Left renal pelvis (tissue), 4 donors: ENCODE measurements at places on chromosomes 16 and 17. TPM values are rescaled to one million over a fixed set of nuclear protein-coding genes. Genes with fewer than 3 reads are reported as not detected.

The KRTAP9-4 gene
- polyA plus RNA-seq: not detected

The RGS9 gene
- polyA plus RNA-seq: 17.8 TPM

The MEOX1 gene
- polyA plus RNA-seq: 20.5 TPM

The ABCA3 gene
- 15.4 TPM for polyA plus RNA-seq

The PRKCB gene
- 7.7 TPM for polyA plus RNA-seq

The OR1F1 gene
- not detected for polyA plus RNA-seq

The SYNGR2 gene
- 59.3 TPM for polyA plus RNA-seq

The GNGT2 gene
- 1.5 TPM for polyA plus RNA-seq
